ENCODE measurements at places on chromosomes 4 and X.
A peak's percentile ranks its signal among the peaks of the same experiment; 100 is the strongest.

DNA sequence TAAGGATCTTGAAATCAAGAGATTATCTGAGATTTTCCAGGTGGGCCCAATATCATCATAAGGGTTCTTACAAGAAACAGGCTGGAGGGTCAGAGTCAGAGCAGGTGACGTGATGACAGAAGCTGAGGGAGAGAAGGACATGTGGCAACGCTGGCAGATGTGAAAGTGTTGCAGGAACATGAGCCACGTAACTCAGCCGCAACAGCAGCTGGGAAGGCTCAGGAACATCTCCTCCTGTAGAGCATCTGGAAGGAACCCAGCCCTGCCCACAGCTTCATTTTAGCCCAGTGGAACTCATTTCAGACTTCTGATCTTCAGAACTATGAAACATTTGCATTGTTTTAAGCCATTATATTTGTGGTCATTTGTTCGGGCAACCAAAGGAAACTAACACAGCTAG is 156.3 kb upstream of the VEGFC start:
- no peak for DNase-seq

- no peak for DNase-seq
These were observed 51.2 kb upstream of the TLR3 start for GRCh38 chr4:186017801-186018200.

GRCh38 chr4:4438891-4439290 is 52.0 kb downstream of the NSG1 start:
- DNase-seq, result no peak

- DNase-seq, result no peak
These were observed 129.7 kb downstream of the FRAS1 start for GRCh38 chr4:78186597-78187543.

DNA sequence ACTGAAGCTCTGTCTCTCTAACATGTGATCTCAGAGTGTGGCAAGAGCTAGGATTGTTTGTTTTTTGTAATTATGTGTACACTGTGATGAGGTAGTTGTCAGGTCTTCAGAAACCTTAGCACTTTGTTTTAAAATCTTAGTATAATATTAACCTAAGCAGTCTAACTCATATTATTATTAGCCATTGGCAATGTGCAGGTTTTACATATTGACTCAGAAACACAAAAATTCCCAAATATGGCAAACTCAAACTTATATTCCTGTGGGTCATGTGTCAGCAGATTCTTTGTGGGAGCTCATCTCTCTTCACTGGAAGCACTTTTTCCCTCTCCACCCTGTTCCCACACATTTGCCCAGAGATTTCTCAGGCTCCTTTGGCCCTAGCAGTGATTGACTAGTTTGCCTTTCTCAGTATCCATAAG is 8.2 kb upstream of the PWWP3B start:
- no peak for DNase-seq

DNA sequence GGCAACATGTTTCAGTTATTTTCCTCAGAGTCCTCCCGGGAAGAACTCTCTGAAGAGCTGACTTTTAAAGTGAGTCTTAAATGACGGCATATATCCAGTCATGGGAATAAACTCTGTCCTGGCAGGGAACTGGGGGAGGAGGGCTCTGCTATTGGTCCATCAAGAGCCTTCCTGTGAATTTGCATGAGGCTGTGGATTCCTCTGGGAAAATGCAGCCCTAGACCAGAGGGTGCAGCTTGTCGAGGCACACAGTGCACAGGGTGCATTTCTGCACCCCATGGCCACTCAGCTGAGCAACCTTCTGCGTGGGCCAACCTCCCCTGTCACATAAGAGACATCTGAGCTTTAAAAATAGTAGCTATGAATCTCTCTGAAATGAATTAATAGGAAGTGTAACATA is 360.0 kb downstream of the GALNTL6 start:
- DNase-seq, result peak; percentile 27

GRCh38 chrX:72358313-72358712 is 52.6 kb upstream of the CITED1 start:
- DNase-seq, result no peak

DNA sequence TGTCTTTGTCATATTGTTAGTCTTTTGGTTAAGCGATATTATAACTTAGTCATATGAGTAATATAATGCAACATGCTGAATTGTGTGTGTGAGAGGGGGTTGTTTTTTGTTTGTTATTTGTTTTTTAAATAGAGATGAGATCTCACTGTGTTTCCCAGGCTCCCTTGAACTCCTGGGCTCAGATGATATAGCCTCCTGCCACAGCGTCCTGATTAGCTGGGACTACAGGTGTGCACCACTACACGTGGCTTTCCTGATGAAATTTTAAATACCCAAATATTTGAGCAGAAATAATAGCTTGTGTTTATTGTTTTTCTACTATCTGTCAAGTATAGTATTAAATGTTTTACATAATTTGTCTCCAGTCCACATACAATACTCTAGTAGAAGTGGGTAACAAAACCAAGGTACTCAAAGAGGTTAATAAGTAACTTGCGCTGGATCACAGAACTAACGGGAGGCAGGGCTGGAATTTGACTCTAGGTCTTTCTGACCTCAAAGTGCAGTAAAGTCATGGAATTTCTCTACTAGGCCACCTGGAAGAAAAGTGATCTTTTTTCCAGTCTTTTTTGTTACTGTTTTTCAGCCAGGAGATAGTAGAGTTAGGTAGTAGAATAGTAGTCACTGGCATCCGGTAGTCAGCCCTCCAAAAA is 47.8 kb downstream of the CLCN3 start:
- DNase-seq, result no peak

- DNase-seq, result no peak
These were observed 23.7 kb downstream of the CDS1 start for GRCh38 chr4:84606645-84607044.

DNA sequence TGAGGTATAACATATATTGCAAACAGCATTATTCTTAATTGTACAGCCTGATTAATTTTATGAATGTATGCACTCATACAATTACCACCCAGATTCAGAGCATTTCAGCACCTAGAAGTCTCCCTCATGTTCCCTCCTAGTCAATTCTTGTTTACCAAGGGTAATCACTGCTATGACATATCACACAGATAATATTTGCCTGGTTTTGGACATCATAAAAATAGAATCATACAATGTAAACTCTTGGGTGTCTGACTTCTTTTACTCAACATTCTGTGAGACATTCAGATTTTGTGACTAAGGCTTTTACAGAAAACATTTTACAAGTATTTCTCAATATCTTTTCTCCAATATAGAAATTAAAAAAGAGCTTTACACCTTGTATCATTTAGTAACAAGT is 66.9 kb downstream of the PTPN13 start:
- no peak for DNase-seq

DNA sequence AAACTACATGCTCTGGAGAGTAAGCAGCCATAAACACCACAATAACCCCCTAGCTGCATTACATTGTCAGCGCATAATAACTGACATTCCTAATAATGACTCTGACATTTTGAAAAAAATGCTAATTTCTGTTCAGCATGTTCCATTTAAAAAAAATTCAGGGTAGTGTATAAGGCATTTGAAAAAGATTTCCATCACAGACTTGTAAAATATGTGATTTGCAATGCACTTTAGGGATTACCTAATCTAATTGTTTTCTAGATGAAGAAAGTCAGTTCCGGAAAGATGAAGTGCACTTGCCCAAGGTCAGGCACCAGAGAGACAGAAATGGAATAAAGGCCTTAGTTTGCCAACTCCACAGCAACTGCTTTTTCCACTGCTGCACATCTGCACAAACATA is 55.3 kb downstream of the FANCB start:
- no peak for DNase-seq

- no peak for DNase-seq
These were observed 33.4 kb upstream of the UBQLN2 start for GRCh38 chrX:56530011-56530410.

DNA sequence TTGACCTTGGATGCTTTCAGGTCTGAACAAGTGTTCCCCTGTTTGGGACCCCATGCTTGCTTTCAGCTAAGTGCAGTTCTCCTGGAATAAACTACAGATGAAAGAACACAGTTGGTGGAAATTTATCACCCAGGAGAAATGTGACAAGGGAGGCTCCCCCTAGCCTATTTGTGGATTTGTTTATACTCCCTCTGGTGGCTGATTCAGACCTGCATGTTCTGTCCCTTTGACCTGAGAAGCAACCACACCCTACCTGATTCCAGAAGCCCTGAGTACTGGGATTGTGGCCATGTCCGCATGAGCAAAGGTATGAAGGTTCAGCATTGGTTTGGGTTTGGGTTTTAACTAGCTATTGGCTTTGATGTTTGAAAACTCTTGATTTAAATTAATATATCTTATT is 440.9 kb downstream of the MID1IP1 start:
- no peak for DNase-seq

GRCh38 chrX:129496625-129497024 is 26.7 kb downstream of the SMARCA1 start:
- DNase-seq, result no peak

GRCh38 chrX:21657318-21658151 is 595 bp downstream of the KLHL34 start:
- no peak for DNase-seq

GRCh38 chrX:103431316-103431715 is 55.0 kb downstream of the BEX3 start:
- no peak for DNase-seq

- no peak for DNase-seq
These were observed 2233.9 kb upstream of the TENM3 start for GRCh38 chr4:180009316-180009715.

GRCh38 chrX:154026136-154027021 is 6.7 kb upstream of the IRAK1 start:
- no peak for DNase-seq

GRCh38 chr4:54333657-54334056 is 104.6 kb downstream of the PDGFRA start:
- DNase-seq, result peak; percentile 82

GRCh38 chr4:40316333-40316781 is 18.8 kb upstream of the CHRNA9 start:
- DNase-seq, result peak; percentile 71

Data from putamen (tissue), 1 donor.